ENCODE measurements at places on chromosomes 11 and 22. TPM values are rescaled to one million over a fixed set of nuclear protein-coding genes. Genes with fewer than 3 reads are reported as not detected.

The RCOR2 gene
- total RNA-seq: 0.56 TPM

The OR51I1 gene
- total RNA-seq: not detected

The TCN1 gene
- not detected for total RNA-seq

The TPBGL gene
- total RNA-seq: not detected

DNA sequence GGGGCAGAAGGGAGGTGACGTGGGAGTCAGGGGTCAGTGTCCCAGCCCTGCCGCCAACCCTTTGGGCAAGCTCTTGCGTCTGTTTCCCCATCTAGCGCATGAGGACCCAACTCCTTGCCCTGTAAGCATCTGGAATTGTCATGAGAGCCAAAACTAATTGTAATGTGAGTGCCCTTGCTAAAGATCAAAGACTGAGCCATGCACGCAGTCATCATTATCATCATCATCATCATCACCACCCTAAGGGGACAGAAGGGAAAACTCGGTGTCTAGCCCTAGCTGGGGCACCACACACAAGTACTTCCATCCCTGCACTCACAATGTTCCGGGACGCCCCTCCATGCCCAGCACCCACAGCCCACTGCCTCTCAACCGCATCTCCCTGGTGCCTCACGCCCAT is 2.5 kb downstream of the LIF start:
- DNase-seq: no peak

DNA sequence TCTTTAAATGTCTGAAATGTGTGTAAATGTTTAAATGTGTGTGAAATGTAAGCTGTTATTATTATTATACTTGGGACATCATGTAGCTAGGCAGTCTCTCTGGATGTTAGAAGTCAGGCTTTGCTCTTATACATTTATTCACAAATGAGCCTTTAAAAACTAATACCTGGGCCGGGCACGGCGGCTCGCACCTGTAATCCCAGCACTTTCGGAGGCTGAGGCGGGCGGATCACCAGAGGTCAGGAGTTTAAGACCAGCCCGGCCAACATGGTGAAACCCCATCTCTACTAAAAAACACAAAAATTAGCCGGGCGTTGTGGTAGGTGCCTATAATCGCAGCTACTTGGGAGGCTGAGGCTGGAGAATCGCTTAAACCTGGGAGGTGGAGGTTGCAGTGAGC is 21.7 kb upstream of the CTTN start:
- DNase-seq: no peak

DNA sequence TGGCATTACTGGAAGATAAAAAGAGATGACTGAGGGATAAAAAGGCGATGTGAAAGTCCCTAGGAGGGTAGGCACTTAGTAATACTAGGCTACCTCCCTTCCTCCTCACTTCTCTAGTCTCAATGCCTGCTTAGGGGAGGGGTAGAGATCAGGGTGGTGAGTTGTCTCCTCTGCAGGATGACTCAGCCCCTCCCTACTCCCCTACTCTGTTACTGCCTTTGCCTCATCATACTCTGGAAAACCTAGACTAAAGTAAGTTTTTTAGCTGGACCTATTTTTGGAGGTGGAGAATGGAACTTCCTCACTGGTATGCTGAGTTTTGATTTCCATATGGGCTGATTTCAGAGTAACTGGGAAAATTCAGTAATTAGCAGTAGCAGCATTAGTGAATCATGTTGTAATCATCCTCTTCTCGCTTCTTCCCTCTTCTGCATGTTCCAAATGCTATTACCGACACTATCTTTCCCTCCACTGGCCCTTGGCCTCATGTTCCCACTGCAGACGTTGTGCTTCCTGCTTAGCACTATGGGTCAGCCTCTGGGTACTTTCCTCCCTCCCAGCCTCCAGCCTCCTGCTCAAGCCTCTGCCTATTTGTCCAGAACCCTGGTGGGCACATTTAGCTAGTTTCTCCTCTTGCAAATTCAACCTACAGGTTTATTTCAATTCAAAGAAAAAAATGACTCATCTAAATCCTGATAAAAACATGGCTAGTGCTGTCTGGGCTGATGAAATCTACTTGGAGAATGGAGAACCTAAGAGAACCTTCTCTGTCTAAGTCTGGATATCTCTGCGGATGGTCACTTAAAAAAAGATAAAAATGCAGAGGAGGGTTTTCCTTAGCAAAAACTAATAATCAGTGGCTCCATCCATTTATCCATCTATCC is 281.7 kb downstream of the ST3GAL4 start:
- DNase-seq: peak; percentile 85

DNA sequence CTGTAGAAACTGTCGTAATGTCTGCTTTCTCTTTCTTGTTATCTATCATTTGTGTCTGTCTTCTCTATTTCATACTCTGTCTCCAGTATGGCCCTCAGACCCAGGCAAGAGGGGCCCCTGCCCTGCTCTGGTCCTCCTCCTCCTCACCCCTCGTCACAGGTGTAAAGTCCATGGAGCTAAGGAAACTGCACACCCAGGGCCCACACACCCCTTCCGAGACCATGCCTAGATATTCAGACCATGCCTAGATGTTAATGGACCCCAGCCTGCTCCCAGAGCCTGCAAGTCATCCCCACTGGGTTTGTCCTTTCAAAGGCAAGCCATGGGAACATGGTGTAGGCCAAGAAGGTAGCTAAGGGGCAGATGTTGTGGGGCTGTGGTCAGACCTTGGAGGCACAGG is 24.1 kb upstream of the ANO1 start:
- no peak for DNase-seq

GRCh38 chr11:104152941-104153505 is 10.9 kb downstream of the PDGFD start:
- DNase-seq: no peak

DNA sequence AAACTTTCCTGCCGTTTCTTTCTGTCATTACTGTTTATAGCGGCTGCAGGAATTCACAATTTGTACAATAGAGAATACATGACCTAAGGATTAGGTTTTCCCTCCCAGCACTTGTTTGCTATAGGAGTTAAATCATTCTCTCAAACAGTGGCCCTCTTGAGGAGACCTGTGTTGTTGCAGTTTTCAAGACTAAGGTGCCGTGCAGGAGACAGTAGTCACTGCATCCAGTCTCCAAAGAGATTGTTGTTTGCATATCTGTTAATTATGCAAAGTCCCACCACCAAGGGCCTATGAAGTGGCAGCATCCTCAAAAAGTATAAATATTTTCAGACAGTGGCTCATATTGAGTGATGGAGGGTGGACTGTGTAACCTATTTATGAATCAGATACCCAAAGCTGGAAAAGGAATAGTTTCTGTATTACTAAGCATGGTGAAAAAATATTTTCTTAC is 2.3 kb downstream of the PRSS23 start:
- peak; percentile 57 for DNase-seq

- DNase-seq: peak; percentile 39
Measured at GRCh38 chr11:110435780-110436717, 6.3 kb downstream of the FDX1 start.

Measured in IMR-90 (cell line).